Stimulated activated CD4-positive, alpha-beta T cell treated with anti-CD3 and anti-CD28 coated beads, Interleukin-4, amount 100 ng/mL, for 24 hours (primary cell): ENCODE measurements at places on chromosomes 6 and 20.

DNA sequence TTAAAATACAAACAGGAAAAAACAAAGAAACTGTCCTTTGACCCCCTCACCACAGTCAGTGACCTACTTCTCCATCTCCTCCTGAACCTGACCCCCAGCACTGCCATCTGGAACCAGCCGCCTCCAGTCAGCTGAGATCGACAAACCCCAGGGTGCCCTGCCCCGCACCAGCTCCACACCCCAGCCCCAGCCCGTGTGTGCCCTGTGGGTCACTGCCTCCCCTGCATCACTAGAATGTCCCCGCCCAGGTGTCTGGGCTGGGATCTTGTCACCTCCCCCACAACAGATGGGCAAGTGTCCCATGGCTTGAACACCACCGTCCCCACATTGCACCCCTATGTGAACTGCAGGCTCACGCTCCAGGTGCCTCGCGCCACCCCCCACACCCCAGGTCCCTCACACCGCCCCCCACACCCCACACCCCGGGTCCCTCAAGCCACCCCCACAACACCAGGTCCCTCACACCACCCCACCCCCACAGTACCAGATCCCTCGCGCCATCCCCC lies 13.3 kb downstream of the TAF4 start:
- no peak for DNase-seq

DNA sequence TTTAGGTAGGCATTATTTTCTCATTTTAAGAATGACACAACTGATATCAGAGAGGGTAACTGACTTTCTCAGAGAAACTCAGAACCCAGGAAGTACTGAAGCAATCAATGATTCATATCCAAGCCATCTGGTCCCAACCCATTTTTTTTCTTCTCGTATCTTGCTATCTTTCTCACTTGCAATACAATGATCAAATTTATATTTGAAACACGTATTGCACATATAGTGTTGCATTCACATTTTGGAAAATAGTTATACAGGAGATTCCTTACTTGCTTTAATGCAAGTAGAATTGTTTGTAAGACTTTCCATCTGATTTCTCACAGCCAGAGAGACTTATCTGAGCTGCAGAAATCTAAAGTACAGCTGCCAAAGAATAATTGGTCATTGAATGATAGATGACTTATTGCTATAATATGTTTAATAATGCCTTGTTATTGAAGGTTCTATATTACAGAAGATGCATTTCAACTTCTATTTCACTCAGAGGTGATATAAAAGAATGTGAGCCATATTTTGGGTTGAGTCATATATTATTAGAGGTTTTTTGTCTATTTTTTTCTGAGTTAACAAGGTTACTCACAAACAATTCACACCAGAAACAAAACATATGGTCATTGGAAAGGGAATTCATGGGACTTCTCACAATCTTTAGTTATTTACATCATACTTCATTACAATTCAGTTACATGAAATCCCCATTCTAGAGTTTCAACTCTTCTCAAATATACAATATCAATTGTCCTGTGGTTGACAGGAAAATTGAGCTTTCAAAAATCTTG lies 337.5 kb upstream of the CITED2 start:
- DNase-seq, result no peak

- no peak for DNase-seq
Observed at GRCh38 chr6:35388772-35389352, 46.5 kb downstream of the PPARD start.

DNA sequence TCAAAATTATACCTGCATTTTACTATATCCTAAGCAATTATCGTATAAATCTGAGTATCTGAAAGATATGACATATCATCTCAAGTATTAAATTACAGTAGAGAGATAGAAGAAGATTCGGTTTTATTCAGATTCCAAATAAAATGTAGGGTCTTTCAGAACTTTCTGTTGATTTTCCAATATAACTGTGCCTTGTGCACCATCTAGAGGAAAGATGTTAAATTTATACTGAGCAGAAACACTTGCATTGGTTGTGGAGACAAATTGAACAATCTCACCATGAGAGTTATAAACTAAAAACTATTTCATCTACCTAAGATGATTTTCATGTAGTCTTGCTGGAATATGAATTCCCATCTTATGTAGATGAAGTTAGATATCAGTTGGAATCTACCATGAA lies 26.8 kb upstream of the HSF2 start:
- no peak for DNase-seq

- no peak for DNase-seq
Observed at GRCh38 chr20:36856195-36856594, 19.7 kb upstream of the TLDC2 start.

DNA sequence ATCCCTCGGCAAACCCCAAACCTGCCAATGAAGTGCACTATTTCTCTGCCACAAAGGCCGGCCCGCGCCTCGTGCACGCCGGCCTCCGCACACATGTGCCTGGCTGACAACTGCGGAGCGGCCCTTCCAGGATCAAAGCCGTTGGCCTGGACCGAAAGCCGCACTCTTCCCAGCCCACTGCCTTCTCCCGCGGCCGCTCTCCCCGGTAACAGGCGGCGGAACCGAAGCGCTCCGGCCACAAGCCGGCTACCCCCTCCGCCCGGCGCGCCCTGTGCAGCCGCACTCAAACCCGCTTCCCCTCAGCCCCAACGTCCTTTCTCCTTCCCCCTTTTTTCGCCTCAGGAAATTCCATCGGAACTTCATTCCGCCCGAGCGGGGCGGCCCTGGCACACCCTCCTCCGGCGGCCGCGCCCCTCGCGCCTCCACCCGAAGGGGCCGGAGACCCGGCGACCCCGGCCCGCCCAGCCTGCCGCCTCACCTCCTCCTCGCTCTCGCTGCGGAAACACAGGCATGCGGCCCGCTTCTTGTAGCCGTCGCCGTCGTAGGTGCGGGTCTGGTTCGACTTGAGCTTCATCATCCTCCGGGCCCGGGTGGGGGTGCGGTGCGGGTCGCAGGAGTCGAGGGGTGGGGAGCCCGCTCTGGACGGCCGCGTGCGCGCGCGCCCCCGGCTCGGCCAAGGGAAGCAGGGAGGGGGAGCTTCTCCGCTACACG lies 528 bp downstream of the NUDT3 start:
- DNase-seq, result peak; percentile 52

GRCh38 chr20:45469336-45470261 lies at the start of gene WFDC2:
Gene WFDC2, plus strand, starts transcription at chr20:45469753. Its CDS starts 29 bp downstream, at chr20:45469782.
- no peak for DNase-seq

- DNase-seq, result peak; percentile 37
Observed at GRCh38 chr6:105646391-105646867, 243.5 kb upstream of the PREP start.

DNA sequence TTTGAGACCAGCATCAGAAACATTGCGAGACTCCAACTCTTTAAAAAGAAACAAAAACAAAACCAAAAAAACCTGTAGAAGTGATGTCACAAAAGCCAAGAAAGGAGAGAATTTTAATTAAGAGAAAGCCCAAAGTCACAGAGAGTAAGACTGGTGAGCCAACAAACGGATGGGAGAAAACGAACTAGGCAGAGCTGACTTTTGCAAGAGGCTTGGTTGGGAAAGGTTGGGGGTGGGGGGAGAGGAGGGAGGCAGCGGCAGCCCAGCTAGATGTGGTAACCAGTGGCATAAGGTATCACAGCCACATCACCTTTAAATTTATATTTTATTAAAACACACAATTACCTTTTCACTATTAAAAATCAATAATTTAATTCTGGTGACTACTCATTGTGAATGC lies 23.5 kb downstream of the NOL7 start:
- DNase-seq, result no peak

DNA sequence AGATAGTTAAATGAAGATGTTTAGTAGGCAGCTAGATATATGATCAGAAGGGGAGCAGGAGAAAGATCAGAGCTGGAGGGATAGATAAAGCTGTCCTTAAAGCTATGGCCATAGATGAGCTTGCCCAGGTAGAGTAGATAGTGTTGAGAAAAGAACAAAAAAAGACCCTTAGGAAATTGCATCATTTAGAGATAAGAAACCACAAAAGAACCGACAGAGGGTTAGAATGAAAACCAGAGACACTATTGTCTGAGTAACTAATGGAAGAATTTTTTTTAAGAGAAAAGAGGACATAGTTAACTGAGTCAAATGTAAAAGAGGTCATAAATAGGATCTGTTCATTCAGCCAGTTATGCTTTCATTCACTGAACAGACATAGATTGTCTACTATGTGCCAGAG lies 101.8 kb downstream of the TNFAIP3 start:
- no peak for DNase-seq

DNA sequence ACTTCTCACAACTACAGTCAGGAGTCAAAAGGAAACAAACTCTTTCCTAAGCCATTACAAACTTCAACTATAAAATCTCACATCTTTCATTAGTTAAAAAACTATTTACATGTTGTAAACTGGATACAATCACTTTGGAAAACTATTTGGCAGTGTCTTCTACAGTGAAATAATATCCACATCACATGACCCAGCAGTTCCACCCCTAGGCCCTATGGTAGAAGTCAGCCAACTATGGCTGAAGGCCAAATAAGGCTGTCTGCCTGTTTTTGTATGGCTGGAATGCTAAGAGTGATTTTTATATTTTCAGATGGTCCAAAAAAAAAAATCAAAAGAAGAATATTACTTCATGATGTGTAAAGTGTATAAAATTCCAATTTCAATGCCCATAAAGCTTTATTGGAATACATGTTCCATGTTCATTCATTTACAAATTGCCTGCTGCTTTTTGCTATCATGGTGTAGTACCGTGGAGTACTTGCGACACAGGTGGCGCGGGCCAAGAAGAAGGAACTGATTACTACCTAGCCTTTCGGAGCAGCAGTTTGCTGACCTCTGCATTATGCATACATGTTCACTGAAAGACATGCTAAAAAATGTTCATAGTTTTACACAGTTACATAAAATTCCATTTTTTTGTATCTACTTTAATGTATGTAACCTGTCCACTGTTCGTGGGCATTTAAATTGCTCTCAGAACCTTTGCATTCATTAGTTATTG lies 129.0 kb downstream of the KIF16B start:
- DNase-seq, result no peak

DNA sequence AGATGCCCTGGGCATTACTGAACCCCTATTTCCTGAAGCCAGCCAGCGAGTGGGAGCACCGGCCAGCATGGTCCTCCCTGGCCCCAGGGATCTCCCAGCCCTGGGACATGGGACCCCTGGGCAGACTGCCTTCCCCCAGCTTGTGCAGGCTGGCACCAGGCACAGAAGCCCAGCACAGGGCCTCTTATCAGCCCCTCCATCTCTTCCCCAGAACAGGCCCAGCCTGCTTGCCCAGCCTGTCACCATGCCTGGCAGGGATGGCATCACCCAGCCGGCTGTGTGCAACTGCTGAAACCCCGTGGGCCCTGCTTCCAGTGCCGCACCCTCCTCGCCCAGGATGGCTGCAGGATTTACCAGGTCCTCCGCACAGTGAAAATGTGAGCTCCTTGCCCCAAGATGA lies 6.1 kb upstream of the OSBPL2 start:
- no peak for DNase-seq

DNA sequence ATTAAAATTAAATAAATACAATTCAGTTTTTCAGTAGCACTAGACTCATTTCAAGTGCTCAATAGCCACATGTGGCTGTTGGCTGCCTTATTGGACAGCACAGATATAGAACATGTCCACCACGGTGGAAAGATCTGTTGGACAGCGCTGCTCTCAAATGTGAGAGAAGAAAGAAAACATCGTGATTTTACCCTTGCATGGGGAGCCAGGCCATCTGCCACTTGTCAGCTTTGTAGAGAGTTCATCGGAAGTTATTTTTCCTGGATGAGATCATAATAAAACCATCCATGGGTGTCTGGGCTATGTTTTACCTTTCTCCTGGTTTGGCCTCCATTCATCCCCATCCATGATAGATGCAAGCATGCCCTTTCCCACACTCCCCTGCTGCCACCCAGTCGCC lies 5.8 kb upstream of the KIF3B start:
- no peak for DNase-seq

DNA sequence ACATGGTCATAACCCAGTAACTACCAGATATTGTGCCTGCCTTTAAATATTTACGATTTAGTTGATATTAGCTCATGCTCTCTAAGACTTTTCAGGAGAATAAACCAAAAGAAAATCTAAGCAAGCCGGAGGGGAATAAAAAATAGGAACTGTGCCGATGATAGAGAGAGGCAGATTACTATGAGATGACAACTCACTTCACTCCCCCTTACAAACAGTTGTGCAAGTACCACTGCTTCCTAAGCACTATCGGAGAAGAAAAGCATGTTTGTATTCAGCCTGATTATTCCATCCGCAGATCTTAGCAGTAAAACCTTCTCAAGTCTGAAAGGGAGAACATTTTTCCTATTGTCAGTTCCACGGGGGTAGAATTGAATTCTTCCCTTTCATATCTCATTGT lies 294.4 kb downstream of the KCNQ5 start:
- no peak for DNase-seq

- DNase-seq, result no peak
Observed at GRCh38 chr20:25315418-25316210, 67.7 kb downstream of the PYGB start.
